Myometrial cell (primary cell): ENCODE measurements at places on chromosomes 7 and 10. TPM values are rescaled to one million over a fixed set of nuclear protein-coding genes. Genes with fewer than 3 reads are reported as not detected.

Gene STAG3
- 0.29 and 0.35 TPM in 2 replicates for total RNA-seq

Gene HMX3
- not detected in 2 replicates for total RNA-seq

Gene ENO4
- total RNA-seq = 0.58 and 1.1 TPM in 2 replicates

Gene CTNNA3
- not detected in 2 replicates for total RNA-seq

Gene SPDYE2
- not detected in 2 replicates for total RNA-seq

Gene CYP3A7
- not detected in 2 replicates for total RNA-seq

Gene CTAGE4
- 0.71 TPM in 1 of 2 replicates, not detected in the other for total RNA-seq

Gene SLC29A4
- 0.86 and 1.6 TPM in 2 replicates for total RNA-seq

Gene PLXDC2
- 3.7 and 4.3 TPM in 2 replicates for total RNA-seq

Gene ANKRD7
- total RNA-seq = 0.18 and 2.6 TPM in 2 replicates

Gene SLC26A5
- not detected in 2 replicates for total RNA-seq

Gene NRCAM
- 1.1 TPM in 1 of 2 replicates, not detected in the other for total RNA-seq

Gene TPST1
- total RNA-seq = 50.2 and 61.4 TPM in 2 replicates

Gene POLR2J
- total RNA-seq = 10.3 and 14.4 TPM in 2 replicates

Gene SDHAF3
- total RNA-seq = 11.8 and 15.4 TPM in 2 replicates

Gene GPR37
- total RNA-seq = 1.4 TPM in 2 replicates

Gene RAB19
- total RNA-seq = not detected in 2 replicates

Gene ZCCHC24
- total RNA-seq = 29.7 and 33.3 TPM in 2 replicates

Gene PDE6C
- total RNA-seq = not detected in 2 replicates

Gene CALML3
- total RNA-seq = not detected in 2 replicates

Gene ARHGAP21
- total RNA-seq = 64.0 and 76.9 TPM in 2 replicates

Gene FERD3L
- not detected in 2 replicates for total RNA-seq

Gene ERVW-1
- total RNA-seq = not detected in 2 replicates

Gene FXYD4
- total RNA-seq = not detected in 2 replicates

Gene TACC2
- 5.5 and 9.5 TPM in 2 replicates for total RNA-seq

Gene TMEM243
- total RNA-seq = 33.7 and 36.3 TPM in 2 replicates

Gene DNAJB9
- total RNA-seq = 13.5 and 23.0 TPM in 2 replicates

Gene SERPINE1
- total RNA-seq = 1,908 and 2,020 TPM in 2 replicates

Gene FEZF1
- total RNA-seq = not detected in 2 replicates

Gene NDUFB2
- 203 and 401 TPM in 2 replicates for total RNA-seq

Gene PSMC2
- 162 and 203 TPM in 2 replicates for total RNA-seq

Gene MACC1
- under 0.01 TPM in 1 of 2 replicates, not detected in the other for total RNA-seq

Gene CPA1
- not detected in 2 replicates for total RNA-seq

Gene INMT
- 4.9 and 6.6 TPM in 2 replicates for total RNA-seq

Gene MSMB
- total RNA-seq = not detected in 2 replicates

Gene TFPI2
- total RNA-seq = 528 and 763 TPM in 2 replicates

Gene C7orf57
- 0.18 TPM in 1 of 2 replicates, not detected in the other for total RNA-seq

Gene OR2A5
- not detected in 2 replicates for total RNA-seq

Gene LRIT1
- not detected in 2 replicates for total RNA-seq

Gene AASS
- 20.5 and 23.6 TPM in 2 replicates for total RNA-seq

Gene EMX2
- total RNA-seq = 3.2 and 4.6 TPM in 2 replicates

Gene CTAGE8
- total RNA-seq = 0.18 and 0.29 TPM in 2 replicates

Gene CHST3
- total RNA-seq = 16.1 and 21.8 TPM in 2 replicates

Gene PAX4
- total RNA-seq = not detected in 2 replicates

Gene GFRA1
- total RNA-seq = under 0.01 and 0.18 TPM in 2 replicates

Gene ANKRD30A
- not detected in 2 replicates for total RNA-seq

Gene BNIP3
- total RNA-seq = 105 and 126 TPM in 2 replicates

Gene PRKG1
- total RNA-seq = 0.71 and 2.6 TPM in 2 replicates

Gene FLNC
- total RNA-seq = 263 and 274 TPM in 2 replicates

Gene GIMAP1
- total RNA-seq = not detected in 2 replicates

Gene SFXN2
- 7.4 and 19.3 TPM in 2 replicates for total RNA-seq

Gene CNPY1
- total RNA-seq = not detected in 2 replicates

Gene CALHM1
- not detected in 2 replicates for total RNA-seq

Gene DLX5
- total RNA-seq = not detected in 2 replicates

Gene SPDYE2B
- total RNA-seq = not detected in 2 replicates

Gene PCDH15
- not detected in 2 replicates for total RNA-seq

Gene TSPAN33
- total RNA-seq = 1.2 and 2.6 TPM in 2 replicates
